ENCODE measurements at places on chromosomes 11 and 22.

DNA sequence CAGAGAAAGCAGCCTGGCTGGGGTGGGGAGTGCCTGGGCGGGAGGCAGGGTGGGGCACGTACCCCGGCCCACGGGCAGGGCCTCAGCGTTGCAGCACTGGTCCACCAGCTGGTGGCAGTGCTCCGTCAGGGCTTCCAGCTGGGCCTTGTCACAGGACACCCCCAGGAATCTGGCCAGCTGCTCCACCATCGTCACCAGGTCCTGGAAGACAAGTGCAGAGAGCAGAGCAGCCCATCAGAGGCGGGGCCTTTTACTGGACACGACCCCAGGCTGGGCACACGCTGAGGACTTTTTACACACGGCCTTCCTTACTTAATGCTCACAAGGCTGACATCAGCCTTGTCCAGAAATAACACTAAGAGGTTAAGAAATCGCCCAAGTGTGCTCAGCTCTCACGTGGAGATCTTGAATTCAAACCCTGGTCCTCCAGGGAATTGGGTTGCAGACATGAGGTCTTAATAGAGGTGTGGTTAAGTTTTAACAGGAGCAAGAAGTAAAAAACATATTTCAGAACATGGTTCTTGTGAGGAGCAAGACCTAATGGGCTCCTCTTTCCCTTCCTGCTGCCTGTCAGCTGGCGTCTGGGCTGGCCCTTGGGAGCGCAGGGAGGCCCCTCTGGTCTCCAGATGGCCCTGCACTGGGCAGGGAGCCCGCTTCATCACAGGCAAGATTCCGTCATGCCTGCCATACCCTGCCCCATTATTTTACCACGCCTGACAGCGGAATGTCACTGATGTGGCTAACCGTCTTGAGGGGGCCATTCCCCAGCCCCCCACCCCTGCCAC lies 17.1 kb upstream of the EFCAB6 start:
- no peak for DNase-seq

DNA sequence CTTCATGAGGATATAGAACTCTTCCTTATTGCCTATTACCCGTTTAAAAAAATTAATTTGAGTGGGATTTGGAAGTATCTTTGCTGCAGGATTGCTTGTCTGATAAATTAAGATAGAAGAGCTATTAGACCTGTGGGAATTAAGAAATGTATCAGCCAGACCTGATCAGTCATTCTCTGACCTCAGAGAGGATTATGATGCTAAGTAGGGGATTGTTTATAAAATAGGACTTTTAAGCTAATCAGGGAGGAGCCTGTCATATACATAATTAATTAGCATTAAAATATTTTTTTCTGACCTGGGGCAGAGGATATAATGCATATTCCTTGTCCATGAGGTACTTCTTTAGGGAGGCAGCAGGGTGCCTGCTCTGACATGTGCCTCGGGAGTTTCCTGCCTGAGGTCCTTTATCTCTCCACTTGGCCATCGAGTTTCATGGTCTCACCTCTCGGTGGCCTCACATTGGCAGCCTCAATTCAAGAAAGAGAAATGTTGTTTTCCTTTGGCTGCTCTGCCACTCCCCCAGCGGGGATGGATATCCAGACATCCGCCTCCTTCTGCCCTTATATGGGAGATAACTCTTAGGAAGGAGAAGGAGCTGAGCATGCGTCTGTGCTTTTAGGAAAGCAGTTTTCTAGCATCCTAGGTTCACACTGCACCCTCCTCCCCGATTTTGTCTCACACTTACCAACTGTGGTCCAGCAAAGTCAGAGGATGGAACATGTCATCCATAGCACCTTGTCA lies 41.1 kb downstream of the DIXDC1 start:
- no peak for DNase-seq

DNA sequence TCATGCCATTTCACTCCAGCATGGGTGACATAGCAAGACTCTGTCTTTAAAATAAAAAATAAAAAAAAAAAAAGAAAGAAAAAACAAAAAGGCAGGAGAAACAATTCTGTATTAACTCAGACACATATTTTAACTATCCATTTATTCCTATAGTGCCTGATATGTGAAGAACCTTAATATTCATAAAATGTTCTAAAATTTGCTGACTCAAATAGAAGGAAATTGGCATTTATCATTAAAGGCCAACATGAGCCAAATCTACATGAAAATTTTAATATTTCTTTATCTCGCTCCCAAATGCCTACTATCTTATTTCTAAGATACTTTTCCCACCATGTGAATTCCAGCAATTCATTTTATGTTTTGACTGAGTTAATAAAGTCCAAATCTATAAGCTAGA lies 18.9 kb downstream of the PITPNB start:
- no peak for DNase-seq

GRCh38 chr22:19036523-19037273 lies 85.5 kb downstream of the DGCR2 start:
- DNase-seq = no peak

- DNase-seq = no peak
Observed at GRCh38 chr11:12117611-12118010, 7.2 kb downstream of the MICAL2 start.
